AG04450 (cell line): ENCODE measurements at places on chromosomes 2 and 18. TPM values are rescaled to one million over a fixed set of nuclear protein-coding genes. Genes with fewer than 3 reads are reported as not detected.

Gene ITGB6
- polyA plus RNA-seq: not detected in 2 replicates

DNA sequence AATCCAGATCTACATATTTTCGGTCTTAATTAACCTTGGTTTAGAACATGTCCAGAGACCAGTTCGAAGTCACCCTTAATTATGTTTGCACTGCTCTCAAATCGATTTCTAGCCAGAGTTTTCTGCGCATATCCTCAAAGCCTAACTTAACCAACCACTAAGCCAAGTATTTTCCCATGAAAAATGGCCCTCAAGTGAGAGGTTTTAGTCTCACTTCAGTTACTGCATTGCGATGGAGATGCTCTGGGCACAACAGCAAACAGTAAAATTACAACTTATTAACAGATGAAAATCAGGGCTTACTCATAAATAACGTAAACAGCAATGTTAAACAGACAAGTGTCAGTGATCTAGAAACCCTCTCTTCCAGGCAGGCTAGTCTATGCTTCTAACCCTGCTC, 4.5 kb downstream of the RTN4 start:
- DNase-seq: no peak

DNA sequence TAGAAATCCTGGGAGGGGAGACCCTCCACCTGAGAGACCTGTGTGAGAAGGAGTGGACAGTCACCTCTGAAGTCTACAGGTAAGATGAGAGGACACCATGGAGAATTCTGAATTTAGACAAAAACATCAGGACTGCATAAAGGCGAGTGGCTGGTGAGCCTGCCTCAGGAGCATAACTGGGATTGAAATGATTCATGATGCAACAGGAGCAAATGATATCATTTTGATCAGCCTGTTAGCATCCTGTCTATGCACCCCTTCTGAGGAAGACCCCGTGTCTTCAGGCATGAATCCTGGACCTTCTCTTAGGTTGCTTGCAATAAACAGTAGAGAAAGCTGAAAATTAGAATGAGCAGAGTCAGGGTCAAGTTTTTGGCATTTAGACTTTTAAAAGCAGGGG, 245.8 kb downstream of the ETAA1 start:
- no peak for DNase-seq

- peak; percentile 61 for DNase-seq
These were observed 81.5 kb downstream of the BCL2 start for GRCh38 chr18:63237881-63238692.

- DNase-seq: no peak
These were observed 665.6 kb upstream of the KLHL29 start for GRCh38 chr2:22719396-22719795.
